Liver (tissue), 10 donors: ENCODE measurements at places on chromosomes 7 and 10.

- H3K36me3 ChIP-seq = no peaks in the 10 kb centered on the region
- H3K4me1 ChIP-seq = no peaks in the 10 kb centered on the region
- no peak overlapping the region for H3K4me3 ChIP-seq
- no peak overlapping the region for H3K27ac ChIP-seq
- no peaks in the 10 kb centered on the region for H3K27me3 ChIP-seq
These were observed 4.6 kb downstream of the SFTPA2 start for GRCh38 chr10:79555354-79556309.

- no peaks in the 10 kb centered on the region for H3K4me1 ChIP-seq
- no peak overlapping the region for H3K4me3 ChIP-seq
- DNase-seq = no peak
- H3K27ac ChIP-seq = no peak overlapping the region
These were observed 10.0 kb upstream of the GTF2IRD1 start for GRCh38 chr7:74443543-74444247.

DNA sequence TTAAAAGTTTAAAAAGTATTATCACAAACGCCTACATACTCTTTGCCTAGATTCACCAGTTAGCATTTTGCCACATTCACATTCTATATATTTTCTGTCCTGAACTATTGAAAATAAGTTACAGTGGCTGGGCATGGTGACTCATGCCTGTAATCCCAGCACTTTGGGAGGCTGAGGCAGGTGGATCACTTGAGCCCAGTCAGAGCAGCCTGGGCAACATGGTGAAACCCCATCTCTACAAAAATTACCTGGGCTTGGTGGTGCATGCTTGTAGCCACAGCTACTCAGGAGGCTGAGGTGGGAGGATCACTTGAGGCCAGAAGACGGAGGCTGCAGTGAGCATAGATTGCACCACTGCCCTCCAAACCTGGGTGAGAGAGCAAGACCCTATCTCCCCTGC is 5.3 kb downstream of the ARPC1A start:
- H3K36me3 ChIP-seq = peaks cover 9% of the 10 kb centered on the region
- H3K4me3 ChIP-seq = no peak overlapping the region
- no peaks in the 10 kb centered on the region for H3K27me3 ChIP-seq
- DNase-seq = no peak
- H3K4me1 ChIP-seq = peaks cover 26% of the 10 kb centered on the region
- H3K27ac ChIP-seq = no peak overlapping the region

- H3K4me3 ChIP-seq = no peak overlapping the region
- no peaks in the 10 kb centered on the region for H3K27me3 ChIP-seq
- no peak for DNase-seq
- no peaks in the 10 kb centered on the region for H3K36me3 ChIP-seq
- H3K4me1 ChIP-seq = no peaks in the 10 kb centered on the region
These were observed 124.4 kb downstream of the SEC23IP start for GRCh38 chr10:120016906-120017305.

- DNase-seq = no peak
- no peak overlapping the region for H3K4me3 ChIP-seq
- H3K36me3 ChIP-seq = no peaks in the 10 kb centered on the region
- no peaks in the 10 kb centered on the region for H3K27me3 ChIP-seq
- no peak overlapping the region for H3K27ac ChIP-seq
- H3K4me1 ChIP-seq = no peaks in the 10 kb centered on the region
These were observed 70.0 kb upstream of the INSYN2A start for GRCh38 chr10:127266431-127266830.

DNA sequence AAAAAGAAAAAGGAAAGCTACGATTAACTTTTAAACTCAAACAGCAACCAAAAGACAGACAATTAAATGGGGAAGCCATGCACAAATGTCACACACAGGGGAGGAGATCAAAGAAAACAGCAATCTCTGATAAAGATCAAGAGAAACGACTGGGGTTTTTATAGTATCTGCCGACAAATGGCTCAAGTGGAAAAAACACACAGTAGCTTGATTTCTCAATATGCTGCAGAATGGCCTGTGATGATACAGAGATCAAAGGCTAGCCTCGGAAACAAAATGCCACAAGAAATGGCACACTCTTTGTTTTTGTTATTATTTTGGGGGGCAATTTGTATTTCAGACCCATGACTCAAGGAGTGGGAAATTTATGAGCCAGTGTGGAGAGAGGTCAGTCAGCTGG is 126.1 kb downstream of the TEX36 start:
- no peak for DNase-seq
- H3K4me3 ChIP-seq = no peak overlapping the region
- peaks cover 4% of the 10 kb centered on the region for H3K27me3 ChIP-seq
- no peaks in the 10 kb centered on the region for H3K36me3 ChIP-seq
- no peak overlapping the region for H3K27ac ChIP-seq

DNA sequence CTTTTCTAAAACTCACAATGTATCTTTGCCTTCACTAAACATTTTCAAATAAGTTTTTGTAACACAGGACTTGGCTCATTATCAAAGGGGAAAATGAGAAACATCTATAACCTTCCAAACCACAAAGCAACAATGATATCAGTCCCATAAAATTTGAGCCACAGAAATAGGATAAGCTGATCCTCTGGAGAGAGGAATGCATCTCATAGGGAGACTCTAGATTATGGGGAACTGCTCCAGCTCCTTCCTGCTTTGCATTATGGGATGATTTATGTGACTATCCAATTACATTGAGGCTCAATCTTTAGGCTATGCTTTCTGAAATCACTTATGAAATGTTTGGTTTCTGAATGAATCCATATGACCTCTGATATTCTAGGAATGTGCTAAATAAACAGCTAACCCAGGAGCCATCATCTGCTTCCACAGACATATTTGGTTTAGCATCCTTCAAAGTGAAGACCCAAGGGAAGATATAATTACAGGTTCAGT is 70.4 kb downstream of the CUBN start:
- no peak for DNase-seq
- no peaks in the 10 kb centered on the region for H3K36me3 ChIP-seq
- no peaks in the 10 kb centered on the region for H3K27me3 ChIP-seq
- no peaks in the 10 kb centered on the region for H3K4me1 ChIP-seq

DNA sequence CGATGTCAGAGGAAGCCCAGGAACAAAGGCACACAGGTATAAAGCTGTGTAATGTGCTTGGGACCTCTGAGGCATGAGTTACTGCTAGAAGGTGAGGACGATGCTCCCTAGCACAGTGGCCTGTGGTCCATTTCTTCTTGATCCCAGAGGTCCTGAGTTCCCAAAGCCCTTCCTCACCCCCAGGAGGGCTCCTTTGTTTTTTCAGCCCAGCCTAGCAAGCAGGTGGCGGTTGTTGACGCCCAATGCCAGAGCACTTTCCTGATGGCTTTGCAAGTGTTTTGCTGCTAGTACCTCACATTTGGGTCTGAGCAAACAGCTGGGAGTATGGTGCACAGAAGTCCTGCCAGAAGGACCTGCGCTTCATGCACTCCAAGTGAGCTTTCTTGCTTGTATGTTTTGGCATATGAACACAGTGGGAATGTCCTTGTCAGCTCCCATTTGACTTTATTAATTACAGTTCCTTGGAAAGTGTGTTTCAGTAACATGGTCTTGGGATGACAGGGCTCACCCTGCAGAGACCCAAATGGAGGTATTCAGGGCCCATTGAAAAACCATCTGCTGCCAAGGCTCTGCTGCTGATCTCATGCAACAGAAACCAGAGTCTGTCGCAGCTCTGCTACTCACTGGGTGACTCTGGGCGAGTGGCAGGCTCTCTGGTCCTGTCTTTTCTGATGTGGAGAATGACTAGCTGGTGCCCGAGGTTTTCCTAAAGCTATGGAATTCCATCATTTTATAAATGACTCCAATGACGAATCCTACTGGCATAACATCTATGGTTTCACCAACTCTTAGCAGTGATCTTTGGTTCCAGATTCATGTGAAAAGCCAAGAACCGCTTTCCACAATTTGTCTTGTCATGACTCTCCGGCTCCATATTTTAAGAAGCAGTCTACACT is 134.9 kb downstream of the ARID5B start:
- no peak overlapping the region for H3K4me3 ChIP-seq
- H3K4me1 ChIP-seq = peaks cover 12% of the 10 kb centered on the region
- DNase-seq = no peak
- H3K27ac ChIP-seq = no peak overlapping the region
- no peaks in the 10 kb centered on the region for H3K27me3 ChIP-seq
- no peaks in the 10 kb centered on the region for H3K36me3 ChIP-seq
